AG08396 (cell line): ENCODE measurements at places on chromosomes 3 and 15.

GRCh38 chr3:149459491-149460059, 14.9 kb upstream of the TM4SF4 start:
- DNase-seq = no peak

DNA sequence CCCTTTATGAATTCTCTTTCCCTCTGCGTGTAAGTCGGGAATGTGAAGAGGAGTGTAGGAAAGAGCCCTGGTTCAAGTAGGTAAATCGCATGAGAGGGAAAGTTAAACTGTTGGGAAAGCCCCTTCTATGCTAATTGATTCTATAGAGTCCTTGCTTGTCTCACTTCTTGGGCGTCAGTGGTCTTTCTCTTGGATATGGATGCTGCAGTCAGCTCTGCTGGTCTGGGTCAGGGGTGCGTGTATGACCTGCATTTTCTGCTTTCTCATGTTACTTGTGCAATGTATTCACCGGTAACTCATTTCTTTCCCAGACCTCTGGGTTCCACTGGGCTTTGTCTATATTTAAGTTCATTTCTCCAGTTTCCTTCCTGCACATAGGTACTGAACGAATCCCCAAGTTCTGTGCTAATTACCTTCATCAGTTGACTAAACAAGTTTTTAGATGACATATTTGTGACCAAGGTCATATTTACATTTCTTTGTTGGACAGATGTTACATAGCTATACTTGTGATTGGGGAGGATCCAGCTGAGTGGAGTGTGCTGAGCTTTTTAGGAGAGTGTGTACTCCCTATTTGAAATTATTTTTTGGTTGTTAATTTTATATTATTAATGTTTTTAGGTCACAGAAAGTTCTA, 1.4 kb downstream of the SETD5 start:
- no peak for DNase-seq

- no peak for DNase-seq
Measured at GRCh38 chr15:45523166-45523460, 558 bp upstream of the SLC30A4 start.

DNA sequence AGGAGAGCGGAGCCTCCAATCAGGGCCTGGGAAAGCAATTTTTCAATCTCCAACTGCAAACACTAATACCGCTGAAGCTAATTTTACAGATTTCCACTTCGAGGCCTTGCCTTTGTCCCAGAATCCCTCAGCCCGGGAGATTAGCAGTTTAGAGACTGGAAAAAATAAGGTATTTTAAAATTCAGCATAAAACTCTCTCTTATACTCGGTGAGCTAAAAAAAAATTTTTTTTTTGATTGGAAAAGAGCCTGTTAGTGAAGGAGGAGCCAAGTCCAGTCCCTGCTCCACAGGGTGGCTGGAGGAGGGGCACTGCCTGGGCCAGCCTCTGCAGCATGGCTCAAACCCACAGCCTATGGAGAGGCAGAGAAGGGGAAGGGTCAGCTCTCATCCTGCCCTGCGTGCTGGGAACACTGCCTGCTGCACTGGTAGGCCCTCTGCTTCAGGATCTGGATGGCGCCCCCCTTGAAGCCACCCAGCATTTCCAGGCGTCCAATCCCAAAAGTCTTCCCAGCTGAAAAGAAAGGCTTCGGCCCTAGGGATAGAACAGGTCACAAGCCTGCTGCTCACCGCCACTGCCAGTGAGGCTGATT, 48.9 kb downstream of the CACNA2D2 start:
- DNase-seq = no peak
